ENCODE measurements at places on chromosomes 1 and 21.
A peak's percentile ranks its signal among the peaks of the same experiment; 100 is the strongest.

DNA sequence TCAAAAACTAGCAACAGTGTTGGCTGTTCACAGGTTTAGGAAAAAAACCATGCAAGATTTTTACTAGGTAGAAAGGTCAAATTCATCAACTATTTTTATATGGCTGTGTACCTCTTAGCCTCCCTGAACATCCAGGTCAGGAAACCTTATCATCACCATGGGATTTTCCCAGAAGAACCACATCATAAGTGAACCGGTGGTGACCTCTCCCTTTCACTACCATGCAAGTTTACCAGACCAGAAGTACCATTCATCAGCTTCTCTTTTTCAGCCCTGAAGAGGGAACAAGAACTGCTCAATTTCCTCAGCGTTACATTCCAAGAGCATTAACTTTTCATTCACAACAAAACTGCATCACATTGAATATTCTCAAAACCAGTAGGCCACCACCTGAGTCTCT, 5.9 kb downstream of the SSBP3 start:
- DNase-seq = no peak

DNA sequence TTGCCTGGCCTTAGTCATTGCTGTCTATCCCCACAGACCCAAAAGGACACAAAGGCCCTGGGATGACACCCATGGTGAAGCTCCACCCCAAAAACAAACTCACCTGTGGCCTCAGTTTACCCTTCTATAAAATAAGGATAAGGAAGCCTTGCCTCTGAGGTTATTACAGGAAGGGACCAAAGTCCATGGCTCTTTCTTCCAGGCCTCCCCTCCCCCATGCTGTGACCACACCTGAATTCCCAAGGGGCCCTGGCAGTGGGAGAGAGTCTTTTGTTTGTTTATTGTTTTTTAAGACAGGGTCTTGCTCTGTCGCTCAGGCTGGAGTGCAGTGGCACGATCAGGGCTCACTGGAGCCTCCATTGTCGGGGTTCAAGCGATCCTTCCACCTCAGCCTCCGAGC, 10.5 kb upstream of the TNFRSF25 start:
- no peak for DNase-seq

GRCh38 chr21:42088148-42088547, 17.0 kb downstream of the UMODL1 start:
- no peak for DNase-seq

GRCh38 chr1:18636596-18637508, 6.2 kb downstream of the PAX7 start:
- DNase-seq = no peak

GRCh38 chr21:37395961-37396360, 29.4 kb downstream of the DYRK1A start:
- DNase-seq = no peak

DNA sequence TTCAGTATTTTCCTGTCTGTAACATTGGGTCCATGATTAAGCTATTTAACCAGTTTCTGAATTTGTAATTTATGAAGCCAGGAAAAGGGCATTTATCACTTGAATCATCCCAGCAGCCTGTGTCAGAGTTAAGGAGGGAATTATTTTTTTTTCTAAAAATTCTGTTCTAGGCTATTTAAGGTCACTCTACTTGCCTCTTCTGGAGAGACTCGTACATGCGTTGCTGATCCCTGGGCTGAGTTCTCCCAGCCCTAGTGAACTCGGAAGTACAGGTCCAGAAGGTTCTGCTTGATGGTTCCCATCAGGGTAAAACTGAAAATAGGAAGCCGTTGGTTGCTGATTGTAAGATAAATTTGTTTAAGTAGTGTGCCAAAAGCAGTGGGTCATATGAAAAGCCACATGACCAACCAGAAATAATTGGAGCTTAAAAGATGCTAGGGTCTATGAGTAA, 90.7 kb downstream of the GPR88 start:
- DNase-seq = no peak

GRCh38 chr1:174244017-174244416, 84.7 kb downstream of the RABGAP1L start:
- DNase-seq = no peak

DNA sequence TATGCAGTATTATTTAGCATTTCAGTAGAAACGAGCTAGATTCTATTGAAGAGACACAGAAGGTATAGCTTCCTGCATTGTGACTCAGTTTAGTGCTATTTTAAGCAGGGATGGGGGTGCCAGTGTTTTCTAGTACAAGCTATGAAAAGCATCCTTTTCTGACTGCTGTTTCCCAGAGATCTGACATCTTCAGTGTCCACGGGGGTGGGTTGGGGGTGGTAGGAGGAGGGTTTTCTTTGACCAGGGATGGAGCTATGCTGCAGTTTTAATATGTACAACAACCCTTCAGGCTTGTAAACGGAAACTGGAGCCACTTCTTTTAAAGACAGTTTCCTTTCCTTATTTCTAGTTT, 2.7 kb upstream of the NEGR1 start:
- DNase-seq = no peak

- no peak for DNase-seq
These were observed 310.3 kb downstream of the MATN1 start for GRCh38 chr1:30413111-30413440.

DNA sequence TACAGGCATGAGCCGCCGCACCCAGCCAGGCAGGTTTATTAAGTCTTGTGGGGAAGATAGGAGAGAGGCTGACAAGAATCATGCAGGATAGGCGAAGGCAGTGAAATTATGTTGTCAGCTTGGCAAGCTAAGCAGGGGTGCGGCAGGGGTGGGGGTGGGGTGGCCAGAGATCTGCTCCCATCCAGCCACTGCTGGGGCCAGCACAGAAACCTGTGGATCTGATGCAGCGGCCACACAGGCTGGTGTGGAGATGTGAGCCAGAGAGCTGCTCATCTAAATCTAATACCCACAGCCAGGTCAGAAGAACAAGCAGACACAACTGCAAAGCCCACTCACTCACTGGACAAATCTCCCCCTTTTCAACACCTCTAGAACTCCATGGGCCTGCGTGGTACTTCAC, 68.7 kb downstream of the KCTD3 start:
- DNase-seq = no peak

DNA sequence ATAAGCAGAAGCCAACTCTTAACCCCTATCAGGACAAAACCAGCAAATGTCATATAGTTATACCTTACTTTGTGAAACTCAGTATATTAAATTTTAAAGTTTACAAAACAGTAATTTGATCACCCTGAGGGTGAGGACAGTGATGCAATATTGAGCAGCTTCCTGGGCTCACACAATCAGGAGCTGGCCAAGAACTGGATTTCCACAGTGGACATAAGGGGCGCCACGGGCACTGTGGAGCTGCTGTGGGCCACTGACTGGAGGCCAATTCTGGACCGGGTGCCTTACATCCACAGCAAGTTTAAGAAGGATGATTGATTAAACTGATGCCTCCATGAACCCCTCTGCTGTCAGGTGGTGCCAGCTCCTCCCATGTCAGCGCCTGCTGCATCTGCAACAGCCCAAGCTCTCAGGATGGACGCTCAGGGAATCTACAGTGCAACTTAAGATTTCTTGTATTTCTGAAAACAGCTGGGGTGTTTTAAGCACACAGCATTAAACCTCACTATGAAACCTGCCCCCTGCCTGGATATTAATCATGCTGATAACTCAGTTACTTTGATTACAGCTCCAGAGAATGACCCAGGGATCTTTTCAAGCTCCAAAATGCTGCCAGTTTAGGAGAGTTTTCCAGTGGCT, 55.9 kb downstream of the TOR3A start:
- DNase-seq = no peak

DNA sequence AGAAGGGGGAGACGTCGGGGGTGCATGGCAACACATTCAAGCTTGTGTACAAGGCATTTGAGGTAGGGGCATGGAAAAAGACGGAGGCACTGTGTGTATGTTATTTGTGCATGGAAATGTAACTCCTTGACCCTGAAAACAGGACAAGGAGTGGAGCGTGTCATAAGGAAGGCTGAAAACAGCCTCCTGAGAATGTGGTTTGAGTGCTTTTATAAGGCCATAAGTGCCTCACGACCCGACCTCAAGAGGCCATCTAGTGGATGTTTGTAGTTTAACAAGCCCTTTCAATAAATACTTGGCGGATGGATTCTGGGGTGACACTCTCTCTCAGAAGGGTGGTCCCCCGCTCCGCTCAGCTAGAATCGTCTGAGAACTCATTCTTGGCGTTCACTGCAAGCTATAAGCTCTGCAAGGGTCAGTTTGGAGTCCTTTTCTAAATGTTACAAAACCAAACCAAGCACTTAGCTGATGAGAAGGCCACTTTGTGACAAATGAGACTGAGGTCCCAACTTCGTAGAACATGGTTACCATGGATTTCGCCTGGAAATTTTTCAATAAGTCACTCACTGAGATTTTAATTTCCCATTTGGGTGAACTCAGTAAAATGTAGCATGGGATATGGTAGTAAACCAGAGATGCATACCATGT, 38.8 kb upstream of the CLCA4 start:
- DNase-seq = no peak

- peak; percentile 40 for DNase-seq
These were observed 16.7 kb upstream of the PRDM15 start for GRCh38 chr21:41895643-41896493.

GRCh38 chr1:48773133-48773532, 3.6 kb downstream of the BEND5 start:
- no peak for DNase-seq

GRCh38 chr1:226964068-226964425, 24.0 kb downstream of the COQ8A start:
- DNase-seq = no peak

DNA sequence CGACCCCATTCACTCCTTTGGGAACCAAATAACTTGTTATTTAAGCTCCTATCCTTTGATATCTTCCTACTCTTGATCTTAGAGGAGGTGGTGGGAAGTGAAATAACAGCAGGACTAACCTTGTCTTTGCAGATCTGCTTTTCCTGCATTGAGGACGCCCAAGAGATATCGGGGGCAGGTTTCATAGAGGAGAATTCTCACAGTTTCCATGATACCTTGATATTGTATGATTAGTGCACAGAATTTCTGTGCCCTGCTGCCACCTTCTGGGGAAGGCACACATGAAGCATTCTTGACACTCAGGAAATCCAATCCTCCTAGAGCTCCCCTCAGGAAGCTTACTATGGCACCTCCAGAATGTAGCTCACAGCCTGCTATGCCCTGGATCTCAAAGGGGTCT, 1.6 kb downstream of the CD1B start:
- DNase-seq = no peak

DNA sequence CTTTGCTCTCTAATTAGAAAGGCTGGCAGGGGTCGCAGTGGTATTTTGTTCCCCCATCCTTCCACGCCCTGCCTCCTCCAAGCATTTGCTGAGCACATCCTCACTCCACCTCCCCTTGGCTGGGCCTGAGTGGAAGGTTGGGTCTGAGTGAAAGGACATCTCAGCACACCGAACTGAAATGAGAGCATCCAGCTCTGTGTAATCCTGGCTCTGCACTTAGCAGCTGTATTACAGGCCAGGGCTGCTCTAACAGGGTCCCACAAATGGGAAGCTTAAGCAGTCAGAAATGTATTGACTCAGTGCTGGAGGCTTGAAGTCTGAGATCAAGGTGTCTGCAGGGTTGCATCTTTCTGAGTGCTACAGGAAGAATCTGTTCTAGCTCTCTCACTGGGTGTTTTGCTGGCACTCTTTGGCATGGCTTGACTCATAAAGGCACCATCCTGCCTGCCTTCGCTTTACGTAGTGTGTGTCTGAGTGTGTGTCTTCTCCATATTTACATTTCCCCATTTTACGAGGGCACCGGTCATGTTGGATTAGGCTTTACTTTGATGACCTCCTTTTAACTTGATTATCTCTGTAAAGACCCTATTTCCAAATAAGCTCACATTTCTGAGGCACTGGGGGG, 48.5 kb upstream of the IGSF21 start:
- DNase-seq = no peak

- DNase-seq = peak; percentile 50
These were observed at the start of gene COA7 for GRCh38 chr1:52697795-52698674. TSS of gene COA7 (minus strand) at chr1:52698347. CDS start at chr1:52698326, 21 bp downstream.

GRCh38 chr1:178271471-178271870, 177.6 kb downstream of the RASAL2 start:
- no peak for DNase-seq

GRCh38 chr1:9891207-9891606, 18.9 kb downstream of the CTNNBIP1 start:
- no peak for DNase-seq

GRCh38 chr1:91022518-91022929, 689 bp upstream of the ZNF644 start:
- DNase-seq = no peak

- no peak for DNase-seq
These were observed 91.5 kb downstream of the SIPA1L2 start for GRCh38 chr1:232538224-232538942.

GRCh38 chr21:28906236-28906635, 86.4 kb downstream of the LTN1 start:
- DNase-seq = no peak

DNA sequence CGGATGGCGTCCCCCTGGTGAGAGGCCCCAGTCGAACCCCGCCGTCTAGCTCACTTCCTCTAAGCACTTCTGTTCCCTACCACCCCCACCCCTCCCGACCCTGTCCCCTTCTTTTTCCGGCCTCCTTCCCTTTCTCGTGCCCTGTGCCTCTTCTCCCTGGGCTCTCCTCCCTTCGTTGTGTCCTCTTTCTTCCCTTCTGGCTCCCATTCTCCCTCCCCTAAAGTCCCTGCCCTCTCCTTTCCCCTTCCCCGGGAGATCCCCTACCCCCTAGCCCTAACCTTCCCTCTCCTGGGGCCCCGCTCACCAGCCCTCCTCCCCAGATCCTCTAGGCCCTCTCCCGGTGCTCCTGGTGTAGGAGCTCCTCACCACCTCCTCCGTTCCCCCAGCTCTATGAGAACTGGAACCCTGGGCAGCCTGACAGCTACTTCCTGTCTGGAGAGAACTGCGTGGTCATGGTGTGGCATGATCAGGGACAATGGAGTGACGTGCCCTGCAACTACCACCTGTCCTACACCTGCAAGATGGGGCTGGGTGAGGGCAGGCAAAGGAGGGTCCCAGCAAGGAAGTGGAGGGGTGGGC, 15.9 kb downstream of the BCAN start:
- DNase-seq = no peak

- DNase-seq = peak; percentile 14
These were observed 170.2 kb downstream of the PLPP3 start for GRCh38 chr1:56409112-56409691.

- no peak for DNase-seq
These were observed 36.4 kb downstream of the VPS26C start for GRCh38 chr21:37230632-37231248.

DNA sequence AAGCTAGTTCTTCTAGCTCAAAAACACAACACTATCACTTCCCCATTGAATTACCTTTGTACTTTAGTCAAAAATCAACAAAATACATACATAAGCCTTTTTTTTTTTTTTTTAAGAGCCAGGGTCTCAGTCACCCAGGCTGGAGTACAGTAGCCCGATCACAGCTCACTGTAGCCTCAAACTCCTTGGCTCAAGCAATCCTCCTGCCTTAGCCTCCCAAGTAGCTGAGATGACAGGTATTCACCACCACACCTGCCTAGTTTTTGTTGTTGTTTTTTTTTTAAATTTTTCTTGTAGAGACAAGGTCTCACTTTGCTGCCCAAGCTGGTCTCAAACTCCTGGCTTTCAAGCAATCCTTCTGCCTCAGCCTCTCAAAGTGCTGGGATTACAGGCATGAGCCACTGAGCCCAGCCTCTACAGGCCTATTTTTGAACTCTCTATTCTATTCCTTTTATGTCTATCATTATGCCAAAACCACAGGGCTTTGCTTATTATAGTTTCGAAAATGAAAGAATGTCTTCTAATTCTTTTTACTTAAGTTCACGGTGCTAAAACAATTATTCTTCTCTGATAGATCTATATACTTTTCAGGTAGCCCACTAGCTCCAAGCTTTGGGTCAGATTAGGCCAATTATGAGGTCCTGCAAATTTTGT, 29.6 kb downstream of the GPBP1L1 start:
- DNase-seq = no peak

All from GM19239 (cell line).